H9 (cell line): ENCODE measurements at places on chromosomes 2 and 18. TPM values are rescaled to one million over a fixed set of nuclear protein-coding genes. Genes with fewer than 3 reads are reported as not detected.

HOXD3 gene
- total RNA-seq: not detected in 2 replicates

OTOS gene
- total RNA-seq: not detected in 2 replicates

HOXD9 gene
- not detected in 2 replicates for total RNA-seq

- DNase-seq: no peak
Observed at GRCh38 chr2:64168201-64168600, 24.0 kb upstream of the PELI1 start.

- no peak for DNase-seq
Observed at GRCh38 chr2:112147382-112148168, 9.4 kb downstream of the FBLN7 start.

- DNase-seq: peak; percentile 57
Observed at GRCh38 chr18:62717169-62717924, 2.0 kb downstream of the PHLPP1 start.

DNA sequence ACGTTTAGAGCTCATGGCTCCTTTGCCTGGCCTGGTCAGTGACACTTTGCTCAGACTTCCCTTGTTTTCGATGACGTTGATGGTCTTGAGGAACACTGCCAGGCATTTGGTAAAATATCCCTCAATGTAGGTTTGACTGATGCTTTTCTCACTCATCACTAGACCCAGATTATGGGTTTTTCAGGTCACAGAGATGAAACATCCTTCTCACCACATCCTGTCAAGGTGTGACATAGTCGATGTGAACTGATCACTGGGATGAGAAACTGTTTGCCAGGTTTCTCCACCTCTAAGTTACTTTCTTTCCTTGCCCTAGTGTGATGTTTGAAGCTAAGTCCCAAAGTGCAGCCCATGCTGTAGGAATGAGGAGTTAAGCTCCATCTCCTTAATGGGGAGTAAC, 81.5 kb downstream of the AFF3 start:
- no peak for DNase-seq

DNA sequence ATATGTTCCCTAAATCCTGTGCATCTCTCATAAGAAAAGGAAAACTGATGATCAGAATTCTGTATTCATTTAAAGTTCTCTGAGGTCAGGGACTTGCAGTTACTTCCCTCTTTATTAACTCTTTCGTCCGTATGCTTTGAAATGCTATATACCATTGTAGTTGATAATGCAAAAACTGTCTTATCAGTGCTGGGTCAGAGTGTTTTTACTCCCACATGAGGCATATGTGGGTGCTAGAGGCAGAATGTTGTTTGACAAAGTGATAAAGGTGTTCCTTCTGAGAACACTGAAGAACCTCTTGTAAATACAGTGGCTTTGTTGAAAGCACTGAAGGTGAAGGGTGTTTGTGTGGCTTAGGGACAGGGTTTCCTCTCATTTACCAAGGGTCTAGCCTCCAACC, 136.5 kb upstream of the NFATC1 start:
- DNase-seq: no peak

GRCh38 chr2:118059919-118060478, 28.3 kb upstream of the INSIG2 start:
- DNase-seq: no peak

- DNase-seq: no peak
Observed at GRCh38 chr2:60320724-60321123, 232.7 kb downstream of the BCL11A start.

- DNase-seq: no peak
Observed at GRCh38 chr18:27520401-27520800, 335.3 kb upstream of the CHST9 start.

DNA sequence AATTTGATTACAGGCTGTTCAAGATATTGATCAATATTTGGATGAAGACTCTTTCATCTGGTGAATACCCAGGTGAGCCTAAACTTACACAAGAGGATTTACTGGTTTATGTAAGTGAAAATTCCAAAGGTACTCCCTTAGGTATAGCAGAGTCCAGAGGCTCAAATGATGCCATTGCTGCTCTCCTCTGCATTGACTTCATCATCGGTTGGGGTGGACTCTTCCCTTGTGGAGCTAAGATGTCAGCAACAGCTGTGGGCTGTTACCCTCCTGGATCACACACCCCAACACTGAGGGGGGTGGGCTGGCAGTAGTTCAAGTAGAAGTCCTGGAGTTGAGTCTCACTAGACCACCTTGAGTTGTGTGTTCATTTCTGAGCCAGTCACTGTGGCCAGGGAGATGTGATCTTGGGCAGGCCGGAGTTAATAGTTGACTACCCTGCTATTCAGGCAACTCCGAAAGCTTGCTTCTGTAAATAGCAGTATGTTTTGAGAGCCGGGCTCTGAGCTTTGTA, 236.9 kb downstream of the PTPRM start:
- DNase-seq: no peak

DNA sequence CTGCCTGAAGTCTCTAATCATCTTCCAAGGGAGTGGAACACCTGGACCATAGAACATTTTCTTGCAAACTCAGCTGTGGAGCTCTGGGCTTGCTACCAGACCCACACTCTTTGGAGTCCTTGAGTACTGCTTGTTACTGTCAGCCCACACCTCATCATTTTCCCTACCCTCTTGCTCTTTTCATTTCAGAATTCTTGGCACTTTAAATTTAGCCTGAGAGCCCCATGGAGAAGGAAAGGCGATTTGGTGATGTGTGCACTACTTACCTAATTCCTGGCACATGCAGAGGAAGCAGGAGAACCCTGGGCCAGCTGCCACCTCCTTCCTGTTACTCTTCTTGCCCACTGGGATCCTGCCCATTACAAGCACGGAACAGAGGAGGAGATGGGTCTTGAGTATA, 31.7 kb downstream of the TMEM178A start:
- no peak for DNase-seq

DNA sequence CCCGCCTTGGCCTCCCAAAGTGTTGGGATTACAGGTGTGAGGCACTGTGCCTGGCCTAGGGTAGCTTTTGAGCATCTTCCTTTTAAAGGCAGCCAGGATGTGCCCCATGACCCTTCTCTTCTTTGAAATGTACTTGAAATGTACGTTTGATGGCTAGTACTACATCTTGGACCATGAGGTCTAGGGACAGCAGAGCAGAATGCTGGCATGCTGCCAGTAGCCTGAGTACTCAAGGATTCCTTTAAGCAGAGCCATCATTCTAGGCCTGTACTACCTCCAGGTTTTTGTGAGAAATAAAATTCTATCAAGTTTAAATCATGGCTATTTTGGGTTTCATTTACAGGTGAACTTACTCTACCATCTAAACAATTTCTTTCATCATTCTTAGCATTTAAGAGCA, 2.9 kb upstream of the EML6 start:
- DNase-seq: no peak
